ENCODE measurements at places on chromosomes 16 and 17. TPM values are rescaled to one million over a fixed set of nuclear protein-coding genes. Genes with fewer than 3 reads are reported as not detected.

CACNG1 gene
- not detected for total RNA-seq

AGRP gene
- not detected for total RNA-seq

CTRB1 gene
- total RNA-seq: not detected

C16orf86 gene
- 12.4 TPM for total RNA-seq

NTN3 gene
- 0.35 TPM for total RNA-seq

POLDIP2 gene
- total RNA-seq: 150 TPM

HOXB6 gene
- 11.0 TPM for total RNA-seq

SYNGR2 gene
- total RNA-seq: 13.8 TPM

GRB7 gene
- 4.9 TPM for total RNA-seq

OTOP2 gene
- not detected for total RNA-seq

UBB gene
- 1,241 TPM for total RNA-seq

TBX2 gene
- total RNA-seq: 22.3 TPM

TEKT5 gene
- not detected for total RNA-seq

LGALS9C gene
- total RNA-seq: not detected

CLEC3A gene
- total RNA-seq: not detected

CLEC19A gene
- not detected for total RNA-seq

SHCBP1 gene
- total RNA-seq: 27.4 TPM

KRT40 gene
- not detected for total RNA-seq

FSCN2 gene
- 0.35 TPM for total RNA-seq

TBC1D3 gene
- not detected for total RNA-seq

SPATA32 gene
- not detected for total RNA-seq

NME3 gene
- 102 TPM for total RNA-seq

GDPD3 gene
- 0.89 TPM for total RNA-seq

CMTM4 gene
- 8.4 TPM for total RNA-seq

HS3ST3A1 gene
- 20.5 TPM for total RNA-seq
